ENCODE measurements at places on chromosomes 7 and 10.
A peak's percentile ranks its signal among the peaks of the same experiment; 100 is the strongest.

- DNase-seq = no peak
These were observed 19.1 kb upstream of the KLF6 start for GRCh38 chr10:3803927-3804741.

DNA sequence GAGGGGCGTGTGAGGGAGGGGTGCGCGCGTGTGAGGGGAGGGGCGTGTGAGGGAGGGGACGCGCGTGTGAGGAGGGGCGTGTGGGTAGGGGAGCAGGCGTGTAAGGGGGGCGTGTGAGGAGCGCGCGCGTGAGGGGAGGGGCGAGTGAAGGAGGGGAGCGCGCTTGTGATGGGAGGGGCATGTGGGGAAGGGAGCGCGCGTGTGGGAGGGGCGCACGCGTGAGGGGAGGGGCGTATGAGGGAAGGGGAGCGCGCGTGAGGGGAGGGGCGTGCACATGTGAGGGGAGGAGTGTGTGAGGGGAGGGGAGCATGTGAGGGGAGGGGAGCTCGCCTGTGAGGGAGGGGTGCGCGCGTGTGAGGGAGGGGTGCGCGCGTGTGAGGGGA lies 19.1 kb downstream of the MXI1 start:
- DNase-seq = no peak

GRCh38 chr7:67019562-67020390 lies 23.1 kb downstream of the TYW1 start:
- peak; percentile 44 for DNase-seq

DNA sequence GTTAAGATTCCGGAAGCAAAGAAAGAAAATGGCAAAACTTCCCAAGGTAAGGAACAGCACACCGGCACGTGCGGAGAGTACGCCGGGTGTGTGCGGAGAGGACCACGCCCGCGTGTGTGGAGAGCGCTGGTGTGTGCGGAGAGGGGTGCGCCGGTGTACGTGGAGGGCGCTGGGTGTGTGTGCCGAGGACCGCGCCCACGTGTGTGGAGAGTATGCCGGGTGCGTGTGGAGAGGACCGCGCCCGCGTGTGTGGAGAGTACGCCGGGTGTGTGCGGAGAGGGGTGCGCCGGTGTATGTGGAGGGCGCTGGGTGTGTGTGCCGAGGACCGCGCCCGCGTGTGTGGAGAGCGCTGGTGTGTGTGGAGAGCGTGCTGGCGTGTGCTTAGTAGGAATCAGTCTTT lies 48.6 kb upstream of the DPYSL4 start:
- DNase-seq = no peak

GRCh38 chr10:104255311-104255981 lies 754 bp downstream of the GSTO1 start:
- no peak for DNase-seq

- no peak for DNase-seq
These were observed 12.2 kb upstream of the FEZF1 start for GRCh38 chr7:122316467-122317388.

GRCh38 chr7:113677811-113678210 lies 241.0 kb downstream of the PPP1R3A start:
- DNase-seq = no peak

DNA sequence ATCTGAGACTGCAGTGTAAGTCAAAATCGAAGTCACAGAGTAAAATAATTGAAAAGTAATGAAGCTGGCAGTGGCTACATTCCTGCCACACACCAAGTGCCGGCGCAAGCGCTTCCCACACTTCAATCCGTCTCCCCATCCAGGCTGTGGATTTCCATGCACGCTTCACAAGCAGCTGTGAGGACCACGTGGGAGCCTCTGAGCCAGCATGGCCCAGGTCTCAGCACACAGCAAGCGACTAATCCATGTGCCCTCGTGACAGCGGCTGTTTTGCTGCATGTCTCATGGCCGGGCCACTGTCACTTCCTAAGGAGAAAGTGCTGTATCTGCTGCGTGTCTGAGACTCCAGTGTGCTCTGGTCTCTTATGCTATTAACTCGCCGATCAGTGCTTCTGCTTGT lies 566.9 kb downstream of the DNAJB6 start:
- DNase-seq = no peak

DNA sequence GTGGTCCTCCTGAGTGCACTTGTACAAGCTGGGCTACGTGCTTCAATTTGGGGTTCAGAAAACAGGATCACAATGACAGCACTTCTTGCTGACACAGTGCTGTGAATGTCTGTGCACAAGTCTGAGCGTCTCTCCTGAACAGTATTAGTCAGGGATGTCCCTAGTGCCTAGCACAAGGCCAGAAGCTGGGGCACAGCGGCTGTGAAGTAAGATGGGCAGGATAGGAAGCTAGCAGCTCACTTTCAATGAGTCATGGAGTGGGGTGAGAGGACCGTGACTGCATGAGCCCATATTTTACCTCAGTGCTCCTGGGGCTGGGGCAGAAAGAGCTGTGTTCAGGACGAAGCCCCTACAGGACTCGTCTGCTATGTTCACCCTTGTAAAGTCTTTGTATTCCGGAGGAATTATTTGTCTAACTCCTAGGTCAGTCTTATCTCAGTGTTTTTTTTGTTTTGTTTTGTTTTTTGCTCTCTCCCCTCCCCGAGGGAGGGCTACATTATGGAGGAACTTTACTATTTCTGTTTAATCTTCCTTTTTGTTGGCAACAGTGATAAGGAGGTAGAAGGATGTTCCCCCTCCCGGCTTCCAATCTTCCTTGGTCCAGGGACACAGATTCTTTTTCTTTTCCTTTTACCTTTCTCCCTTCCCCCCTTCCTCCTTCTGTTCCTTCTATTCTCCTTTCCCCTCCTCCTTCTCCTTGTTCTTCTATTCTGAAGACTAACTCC lies 2.8 kb upstream of the LRMDA start:
- DNase-seq = peak; percentile 31

- DNase-seq = no peak
These were observed 528.7 kb upstream of the IGFBP3 start for GRCh38 chr7:46449743-46450142.

GRCh38 chr7:130894146-130894908 lies 160.3 kb upstream of the KLF14 start:
- DNase-seq = no peak

GRCh38 chr10:50384238-50384637 lies 132.9 kb upstream of the ASAH2 start:
- DNase-seq = no peak

DNA sequence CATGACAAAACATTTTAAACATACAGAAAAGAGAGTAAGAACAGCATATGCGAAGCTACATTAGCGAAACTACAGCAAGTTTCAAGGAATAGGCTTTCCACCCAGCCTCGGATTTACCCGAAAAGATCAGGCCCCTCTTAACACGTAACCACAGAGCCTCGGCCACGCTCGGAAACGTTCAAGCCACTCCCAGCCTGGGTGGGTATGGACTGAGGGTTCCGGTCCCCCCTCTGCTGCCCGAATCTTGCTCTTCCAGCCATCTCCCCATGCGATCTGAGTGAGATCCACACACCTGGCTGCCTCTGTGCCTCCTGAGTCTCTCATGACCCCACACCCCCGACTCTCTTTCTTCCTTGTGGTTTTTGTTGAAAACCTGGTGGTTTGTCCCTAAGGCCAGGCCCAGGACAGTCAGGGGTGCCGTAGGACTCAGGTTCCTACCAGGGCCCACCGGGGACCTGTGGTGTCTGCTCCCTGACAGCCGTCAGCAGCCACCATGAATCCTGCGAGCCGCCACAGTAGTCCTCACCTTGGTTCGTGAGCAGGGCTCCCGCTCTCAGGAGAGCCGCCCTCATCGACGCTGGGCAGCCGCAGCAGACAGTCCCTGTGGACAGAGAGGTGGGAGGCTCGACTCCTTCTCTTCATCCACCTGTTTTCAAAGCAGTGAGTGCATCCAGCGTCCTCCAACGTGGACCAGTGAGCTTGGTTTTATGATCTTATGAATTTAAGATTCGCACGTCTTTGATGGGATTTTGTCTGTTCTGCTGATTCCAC lies 18.5 kb downstream of the KNDC1 start:
- no peak for DNase-seq

DNA sequence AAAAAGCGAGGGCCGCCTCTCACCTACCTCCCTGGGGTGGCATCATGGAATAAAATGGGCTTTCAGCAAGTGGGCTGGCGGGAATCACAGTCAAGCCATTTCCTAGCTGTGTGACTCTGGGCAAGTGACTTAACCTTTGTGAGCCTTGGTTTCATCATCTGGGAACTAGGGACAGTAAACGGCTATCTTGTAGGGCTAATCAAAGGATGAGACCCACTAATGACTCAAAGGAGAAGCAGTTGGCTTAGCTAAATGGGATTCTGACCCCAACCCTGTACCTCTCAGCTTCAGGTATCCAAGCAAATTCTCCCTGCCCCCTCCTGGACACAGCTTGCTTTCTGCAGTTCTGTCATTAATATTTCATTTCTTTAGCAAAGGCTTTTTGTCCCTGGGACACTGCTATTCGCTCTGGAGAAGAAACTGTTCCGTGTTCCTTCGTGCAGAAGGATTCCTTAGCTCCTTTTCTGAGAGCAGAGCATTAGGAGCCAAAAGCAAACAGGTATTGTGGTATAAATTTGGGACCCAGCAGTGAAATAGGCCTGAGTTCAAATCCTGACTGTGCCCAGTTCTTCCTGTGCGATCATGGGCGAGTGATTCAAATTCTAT lies 25.9 kb downstream of the TRIM8 start:
- DNase-seq = no peak

DNA sequence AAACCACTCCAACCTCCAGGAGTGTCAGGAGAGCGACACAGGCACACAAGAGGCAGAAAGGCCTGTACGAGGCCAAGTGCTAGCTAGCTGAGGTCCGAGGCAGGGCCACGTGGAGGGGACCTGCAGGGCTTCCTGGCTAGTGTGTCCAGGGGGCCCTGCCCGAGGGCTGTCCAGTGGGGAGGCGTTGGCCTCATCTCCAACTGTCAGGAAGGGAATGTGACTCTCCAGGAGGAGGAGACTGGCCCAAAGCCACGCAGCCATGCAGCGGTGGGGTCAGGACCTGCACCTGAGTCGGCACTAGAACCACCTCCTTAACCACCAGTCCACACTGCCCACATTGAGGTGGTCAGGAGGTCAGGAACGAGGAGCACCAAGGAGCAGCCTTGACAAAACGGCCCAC lies 32.3 kb upstream of the FXYD4 start:
- DNase-seq = no peak

- DNase-seq = no peak
These were observed 99.4 kb downstream of the MICALL2 start for GRCh38 chr7:1359681-1360485.

GRCh38 chr10:83817797-83818196 lies 321.5 kb upstream of the GHITM start:
- no peak for DNase-seq

GRCh38 chr10:68796605-68797004 lies 30.7 kb upstream of the STOX1 start:
- DNase-seq = no peak

DNA sequence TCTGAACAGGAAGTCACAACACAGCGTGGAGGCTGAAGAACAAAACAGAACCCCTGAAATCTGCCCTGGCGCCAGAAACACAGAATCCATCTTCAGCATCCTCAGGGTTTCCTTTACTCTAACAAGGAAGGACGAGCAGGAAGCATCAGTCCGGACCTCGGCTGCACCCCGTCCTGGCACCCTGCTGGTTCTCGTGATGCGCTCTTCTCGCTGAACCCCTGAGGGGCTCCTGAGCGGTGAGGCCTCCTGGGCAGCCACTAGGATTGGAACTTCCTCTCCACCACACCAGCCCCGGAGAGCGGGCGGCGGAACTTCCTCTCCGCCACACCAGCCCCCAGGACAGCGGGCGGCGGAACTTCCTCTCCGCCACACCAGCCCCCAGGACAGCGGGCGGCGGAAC lies 461.9 kb downstream of the PTPRN2 start:
- DNase-seq = no peak
